Myometrial cell (primary cell): ENCODE measurements at places on chromosomes 11 and 22. TPM values are rescaled to one million over a fixed set of nuclear protein-coding genes. Genes with fewer than 3 reads are reported as not detected.

Gene MRGPRX3
- not detected in 2 replicates for total RNA-seq

Gene SYNGR1
- 6.6 and 8.4 TPM in 2 replicates for total RNA-seq

Gene CNTF
- total RNA-seq, result 0.71 TPM in 1 of 2 replicates, not detected in the other

Gene MMP13
- total RNA-seq, result not detected in 2 replicates

Gene SNX32
- 0.58 and 1.1 TPM in 2 replicates for total RNA-seq

Gene NCF4
- total RNA-seq, result not detected in 2 replicates

Gene ARFIP2
- total RNA-seq, result 87.0 and 106 TPM in 2 replicates

Gene NUDT8
- total RNA-seq, result 13.6 and 14.1 TPM in 2 replicates

Gene TRIM49
- total RNA-seq, result not detected in 2 replicates

Gene ASCL2
- total RNA-seq, result not detected in 2 replicates

Gene FAM181B
- total RNA-seq, result not detected in 2 replicates

Gene SYT7
- 1.6 and 1.7 TPM in 2 replicates for total RNA-seq

Gene TMEM126B
- 50.2 and 60.3 TPM in 2 replicates for total RNA-seq

Gene THRSP
- not detected in 2 replicates for total RNA-seq

Gene BEST1
- 2.3 and 2.6 TPM in 2 replicates for total RNA-seq

Gene MPPED2
- not detected in 2 replicates for total RNA-seq

Gene P2RY6
- total RNA-seq, result not detected in 2 replicates

Gene ROBO3
- total RNA-seq, result 7.4 and 23.6 TPM in 2 replicates

Gene POU2AF2
- total RNA-seq, result not detected in 2 replicates

Gene GSTP1
- total RNA-seq, result 1,006 and 1,636 TPM in 2 replicates

Gene TRIM48
- total RNA-seq, result not detected in 2 replicates

Gene CEND1
- 0.89 and 3.5 TPM in 2 replicates for total RNA-seq

Gene MUC5AC
- total RNA-seq, result not detected in 2 replicates

Gene GGT1
- total RNA-seq, result 1.2 and 10.1 TPM in 2 replicates

Gene TENM4
- 1.6 and 5.8 TPM in 2 replicates for total RNA-seq

Gene DESI1
- total RNA-seq, result 23.9 and 31.1 TPM in 2 replicates

Gene MYBPC3
- total RNA-seq, result not detected in 2 replicates

Gene GPR83
- not detected in 2 replicates for total RNA-seq

Gene UBQLN3
- total RNA-seq, result not detected in 2 replicates

Gene TBCEL
- total RNA-seq, result 9.2 and 9.7 TPM in 2 replicates

Gene WNT7B
- 0.86 and 1.4 TPM in 2 replicates for total RNA-seq

Gene SEPTIN5
- 16.5 and 26.2 TPM in 2 replicates for total RNA-seq

Gene OR8G1
- total RNA-seq, result not detected in 2 replicates

Gene C22orf15
- total RNA-seq, result 1.1 and 1.2 TPM in 2 replicates

Gene DUSP8
- 0.58 and 4.4 TPM in 2 replicates for total RNA-seq

Gene MAPK8IP2
- total RNA-seq, result under 0.01 TPM in 2 replicates

Gene SYCE3
- total RNA-seq, result not detected in 2 replicates

Gene DENND6B
- total RNA-seq, result 1.4 and 5.0 TPM in 2 replicates

Gene C11orf52
- total RNA-seq, result not detected in 2 replicates

Gene KCNE3
- 0.86 and 0.89 TPM in 2 replicates for total RNA-seq

Gene RAPSN
- total RNA-seq, result 0.18 TPM in 1 of 2 replicates, not detected in the other

Gene CREB3L1
- total RNA-seq, result 35.7 and 38.1 TPM in 2 replicates

Gene SPA17
- total RNA-seq, result 32.0 and 46.1 TPM in 2 replicates

Gene CASP5
- total RNA-seq, result not detected in 2 replicates

Gene CFAP300
- 12.1 and 12.4 TPM in 2 replicates for total RNA-seq

Gene TXN2
- 142 and 148 TPM in 2 replicates for total RNA-seq

Gene ROM1
- total RNA-seq, result 2.8 and 14.1 TPM in 2 replicates

Gene ALDH3B2
- total RNA-seq, result not detected in 2 replicates

Gene PLAAT4
- total RNA-seq, result 29.1 and 43.8 TPM in 2 replicates

Gene LMF2
- 106 and 126 TPM in 2 replicates for total RNA-seq

Gene BIK
- total RNA-seq, result not detected in 2 replicates

Gene OR8D1
- not detected in 2 replicates for total RNA-seq
